Endothelial cell of umbilical vein (primary cell): ENCODE measurements at places on chromosomes 13 and 19. TPM values are rescaled to one million over a fixed set of nuclear protein-coding genes. Genes with fewer than 3 reads are reported as not detected.

The ADM5 gene
- 3.3 and 4.5 TPM in 2 replicates for polyA plus RNA-seq

The ZNF737 gene
- polyA plus RNA-seq = 2.5 and 2.7 TPM in 2 replicates

DNA sequence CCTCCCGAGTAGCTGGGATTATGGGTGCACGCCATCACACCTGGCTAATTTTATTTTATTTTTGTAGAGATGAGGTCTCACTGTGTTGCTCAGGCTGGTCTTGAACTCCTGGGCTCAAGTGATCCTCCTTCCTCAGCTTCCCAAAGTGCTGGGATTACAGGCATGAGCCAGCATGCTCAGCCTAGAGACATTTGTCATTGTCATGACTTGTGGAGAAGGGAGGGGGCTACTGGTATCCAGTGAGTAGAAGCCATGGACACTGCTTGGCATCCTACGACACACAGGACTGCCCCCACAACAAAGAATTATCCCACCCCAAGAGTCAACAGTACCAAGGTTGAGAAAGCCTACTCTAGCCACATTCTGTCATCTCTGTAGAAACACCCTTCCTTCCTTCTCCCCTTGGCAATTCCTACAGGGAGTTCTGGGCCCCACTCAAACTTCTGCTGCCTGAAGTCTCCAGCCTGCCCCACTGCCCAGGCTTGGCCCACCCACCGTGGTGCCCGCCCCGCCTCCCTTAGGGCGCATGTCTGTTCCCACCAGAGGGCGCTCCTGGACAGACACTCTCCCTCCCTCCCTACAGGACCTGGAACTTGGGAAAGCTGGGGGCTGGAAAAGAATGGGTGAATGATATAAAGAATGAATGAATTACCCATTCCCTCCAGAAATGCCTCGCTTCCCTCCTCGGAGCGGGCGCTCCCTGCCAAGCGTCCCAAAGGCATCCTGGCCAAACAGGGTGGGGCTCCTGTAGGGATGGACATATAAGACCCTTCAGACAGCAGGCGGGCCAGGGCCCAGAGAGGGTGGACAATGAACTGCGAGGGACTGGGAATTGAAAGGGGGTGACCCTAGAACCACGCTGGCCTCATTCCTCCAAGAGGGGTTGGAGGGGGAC, 5.5 kb upstream of the EMP3 start:
- DNase-seq = peak; percentile 77

The CCDC70 gene
- not detected in 2 replicates for polyA plus RNA-seq

The CALR3 gene
- not detected in 2 replicates for polyA plus RNA-seq

- peak; percentile 56 for DNase-seq
These were observed 765.6 kb downstream of the DIAPH3 start for GRCh38 chr13:59398127-59398526.

The CCDC169 gene
- 0.78 and 1.2 TPM in 2 replicates for polyA plus RNA-seq

- DNase-seq = no peak
These were observed 44.0 kb downstream of the MIPEP start for GRCh38 chr13:23845105-23845725.

DNA sequence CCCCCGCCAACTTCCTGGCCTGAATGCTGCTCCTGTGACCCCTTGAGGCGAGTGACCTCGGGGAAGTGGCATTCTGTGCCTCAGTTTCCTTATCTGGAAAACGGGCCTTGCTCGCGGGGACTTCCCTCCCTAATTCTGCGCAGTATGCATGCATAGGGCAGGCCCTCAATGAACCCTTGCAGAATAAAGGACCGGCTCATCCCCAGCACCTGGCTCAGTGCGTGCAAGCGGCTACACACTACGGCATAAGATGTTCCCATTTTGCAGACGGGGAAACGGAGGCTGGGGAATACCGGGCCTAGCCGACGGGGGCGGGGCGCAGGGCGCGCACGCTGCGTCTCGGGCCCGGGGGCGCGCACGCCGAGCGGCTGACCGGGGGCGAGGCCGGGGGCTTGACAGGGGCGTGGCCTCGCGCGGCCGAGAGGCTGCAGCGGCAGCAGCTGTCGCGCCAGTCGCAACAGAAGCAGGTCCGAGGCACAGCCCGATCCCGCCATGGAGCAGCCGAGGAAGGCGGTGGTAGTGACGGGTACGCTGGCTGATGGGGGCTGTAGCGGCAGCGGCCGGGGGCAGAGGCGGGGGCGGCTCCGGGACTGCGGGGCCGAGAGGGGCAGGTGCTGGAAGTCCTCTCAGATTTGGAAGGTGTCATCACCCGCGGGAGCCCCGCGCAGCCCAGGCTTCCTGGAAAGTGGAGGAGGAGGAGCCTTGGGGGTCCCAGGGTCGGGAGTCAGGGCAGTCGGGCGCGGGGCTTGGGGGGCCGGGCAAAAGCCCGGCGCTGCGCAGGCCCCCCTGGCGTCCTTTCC, at the start of gene PGPEP1:
PGPEP1 (plus strand) TSS at position 409 of the 800 bp plus-strand sequence; CDS start at position 493, 84 bp downstream.
- DNase-seq = peak; percentile 65

- DNase-seq = peak; percentile 34
These were observed 45.5 kb downstream of the BRD4 start for GRCh38 chr19:15286688-15287365.

GRCh38 chr13:109785141-109785891, 1.1 kb downstream of the IRS2 start:
- peak; percentile 44 for DNase-seq

DNA sequence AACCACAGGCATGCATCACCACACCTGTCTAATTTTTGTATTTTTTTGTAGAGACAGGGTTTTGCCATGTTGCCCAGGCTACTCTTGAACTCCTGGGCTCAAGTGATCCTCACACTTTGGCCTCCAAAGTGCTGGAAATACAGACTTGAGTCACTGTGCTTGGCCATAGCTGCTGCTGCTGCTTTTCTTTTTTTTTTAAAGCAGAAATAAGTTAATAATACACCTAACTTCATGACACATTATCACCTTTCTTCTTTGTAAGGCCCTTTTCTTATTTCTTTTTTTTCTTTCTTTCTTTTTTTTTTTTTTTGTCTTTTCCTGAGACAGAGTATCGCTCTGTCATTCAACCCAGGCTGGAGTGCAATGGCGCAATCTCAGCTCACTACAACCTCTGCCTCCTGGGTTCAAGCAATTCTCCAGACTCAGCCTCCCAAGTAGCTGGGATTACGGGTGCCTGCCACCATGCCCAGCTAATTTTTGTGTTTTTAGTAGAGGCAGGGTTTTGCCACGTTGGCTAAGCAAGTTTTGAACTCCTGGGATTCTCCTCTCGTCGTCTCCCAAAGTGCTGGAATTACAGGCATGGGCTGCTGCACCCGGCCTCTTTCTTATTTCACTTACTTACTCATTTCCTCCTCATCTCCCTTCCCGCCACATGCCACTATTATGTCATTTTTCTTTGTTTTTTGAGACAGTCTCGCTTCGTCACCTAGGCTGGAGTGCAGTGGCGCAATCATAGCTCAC, 8.7 kb downstream of the SHKBP1 start:
- peak; percentile 64 for DNase-seq

GRCh38 chr19:58089846-58090245, 8.2 kb downstream of the ZSCAN18 start:
- no peak for DNase-seq

The C19orf33 gene
- 34.1 and 54.0 TPM in 2 replicates for polyA plus RNA-seq

The COMMD6 gene
- 33.9 and 71.7 TPM in 2 replicates for polyA plus RNA-seq

The HIF3A gene
- polyA plus RNA-seq = 5.6 and 8.5 TPM in 2 replicates

- DNase-seq = no peak
These were observed 134.6 kb downstream of the KATNAL1 start for GRCh38 chr13:30172593-30173302.
